ENCODE measurements at places on chromosomes 12 and 14.

DNA sequence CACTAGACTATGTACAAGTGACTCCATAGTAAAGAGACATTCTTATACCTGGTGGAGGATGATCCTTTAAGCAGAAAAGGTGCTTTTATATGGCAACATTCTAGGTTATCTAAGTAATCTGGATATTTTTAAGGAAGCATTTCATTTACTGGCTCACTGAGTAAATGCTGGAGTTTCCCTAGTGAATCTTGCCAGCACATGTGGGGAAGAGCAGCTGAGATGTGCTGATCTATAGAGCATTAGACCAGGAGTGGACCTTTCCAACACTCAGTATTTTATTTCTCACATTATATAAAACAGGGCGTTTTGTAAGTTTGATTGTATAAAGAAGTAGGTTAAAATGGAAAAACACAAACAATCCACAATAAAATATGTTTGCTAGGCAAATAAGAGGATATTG lies 478.5 kb downstream of the ATP23 start:
- no peak for DNase-seq

- DNase-seq, result no peak
Observed at GRCh38 chr14:55650992-55651391, 71.0 kb downstream of the KTN1 start.

DNA sequence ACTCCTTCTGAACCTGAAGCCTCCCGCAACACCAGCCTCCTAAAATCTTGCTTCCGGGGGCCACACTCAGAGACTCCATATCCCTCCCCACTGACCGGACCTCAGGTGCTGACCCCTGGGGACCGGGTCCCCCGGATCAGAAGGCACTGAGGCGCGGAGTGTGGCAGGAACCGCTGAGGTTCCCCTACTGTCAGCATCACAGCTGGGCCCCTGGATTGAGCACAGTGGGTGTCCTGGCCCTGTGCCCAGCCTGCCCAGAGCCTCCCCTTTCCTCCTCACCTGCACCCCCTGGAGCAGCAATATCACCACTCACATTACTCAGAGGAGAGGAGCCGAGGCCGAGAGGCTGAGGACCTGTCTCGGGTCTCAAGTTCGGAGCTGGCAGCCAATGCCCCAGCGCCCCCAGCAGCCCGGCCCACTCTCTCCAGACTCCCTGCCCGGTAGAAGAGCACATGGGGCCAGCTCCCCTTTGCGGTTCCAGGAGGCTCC lies 101.2 kb upstream of the EIF5 start:
- DNase-seq, result no peak

GRCh38 chr14:69648480-69649451 lies 37.4 kb downstream of the SUSD6 start:
- DNase-seq, result no peak

DNA sequence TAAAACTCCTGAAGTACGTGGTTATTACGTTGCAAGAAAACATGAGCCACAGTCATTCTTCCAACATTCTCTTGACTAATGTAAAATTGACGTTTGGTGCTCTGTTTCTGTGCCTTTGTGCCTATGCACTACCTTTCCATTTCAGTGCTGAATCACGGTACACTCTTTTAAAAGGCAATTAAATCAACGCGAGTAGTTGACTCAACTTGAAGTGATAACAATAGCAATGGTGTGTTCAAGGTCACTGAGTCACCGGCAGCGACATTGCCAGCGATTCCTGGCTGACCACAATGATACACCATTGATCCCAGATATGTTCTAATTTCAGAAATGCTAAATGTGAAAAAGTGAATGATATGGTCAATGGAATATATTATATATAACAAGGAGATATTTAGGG lies 17.8 kb downstream of the AK7 start:
- DNase-seq, result no peak

- no peak for DNase-seq
Observed at GRCh38 chr14:103509864-103510723, 12.5 kb downstream of the CKB start.

GRCh38 chr12:124813782-124814181 lies 49.9 kb downstream of the SCARB1 start:
- no peak for DNase-seq

DNA sequence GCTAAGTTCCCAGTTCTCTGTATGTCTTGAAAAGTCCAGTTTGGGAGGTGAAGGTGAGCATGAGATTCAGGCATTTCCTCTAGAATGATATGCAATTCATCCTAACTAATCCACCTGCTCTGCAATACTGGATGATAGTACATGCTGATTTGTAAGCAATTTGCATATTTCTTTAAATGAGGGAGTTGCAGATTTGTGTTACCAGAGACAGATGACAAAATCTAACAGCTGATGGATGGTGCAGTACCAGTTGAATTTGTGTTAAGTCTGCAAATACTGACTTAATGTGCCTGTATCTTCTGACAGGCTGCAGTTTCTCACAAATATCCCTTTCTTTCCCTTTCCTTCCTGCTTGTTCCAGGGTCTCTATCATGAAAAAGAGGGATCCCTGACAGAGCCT lies 76.4 kb upstream of the MBIP start:
- no peak for DNase-seq

GRCh38 chr12:60106214-60106613 lies 510.4 kb downstream of the SLC16A7 start:
- DNase-seq, result no peak

DNA sequence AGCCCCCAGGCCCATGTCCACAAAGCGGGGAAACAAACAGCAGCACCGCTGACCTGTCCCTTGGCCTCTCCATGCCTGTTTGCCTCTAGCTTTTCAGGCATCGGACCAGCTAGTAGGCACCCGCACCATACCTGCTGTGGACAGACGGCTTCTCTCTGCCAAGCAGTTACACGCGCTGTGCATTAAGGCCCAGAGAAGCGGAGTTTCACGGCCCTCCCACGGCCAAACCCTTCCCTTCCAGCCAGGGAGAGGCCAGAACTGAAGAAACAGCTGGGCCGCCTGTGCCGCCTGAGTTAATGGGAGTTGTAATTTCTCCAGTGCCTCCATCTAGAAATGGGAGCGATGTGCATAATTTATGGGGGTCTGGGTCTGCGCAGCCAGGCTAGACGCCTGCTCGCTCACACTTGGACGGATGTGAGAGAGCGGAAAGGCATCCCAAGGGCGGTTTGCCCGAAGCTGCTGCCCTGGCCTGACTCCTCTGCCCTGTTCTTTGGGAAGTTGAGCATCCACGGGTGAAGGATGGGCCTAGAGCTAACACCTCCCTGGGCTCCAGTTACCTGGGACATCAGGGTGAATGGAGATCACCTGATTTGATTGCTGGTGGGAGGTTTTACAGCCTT lies 89.7 kb upstream of the BCL11B start:
- no peak for DNase-seq

DNA sequence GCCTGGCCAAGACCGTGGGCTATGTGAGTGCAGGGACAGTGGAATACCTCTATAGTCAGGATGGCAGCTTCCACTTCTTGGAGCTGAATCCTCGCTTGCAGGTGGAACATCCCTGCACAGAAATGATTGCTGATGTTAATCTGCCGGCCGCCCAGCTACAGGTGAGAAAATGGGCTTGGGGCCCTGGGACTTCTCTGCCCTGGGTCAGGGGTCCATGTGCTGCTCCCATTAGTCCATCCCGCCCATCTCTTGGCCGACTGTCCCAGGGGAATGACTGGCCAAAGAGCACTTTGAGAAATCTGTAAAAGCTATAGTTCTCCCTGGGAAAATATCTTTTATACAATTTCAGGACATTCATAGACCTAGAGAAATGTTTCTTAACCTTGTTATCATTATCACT lies 63.5 kb downstream of the ACACB start:
- DNase-seq, result no peak

DNA sequence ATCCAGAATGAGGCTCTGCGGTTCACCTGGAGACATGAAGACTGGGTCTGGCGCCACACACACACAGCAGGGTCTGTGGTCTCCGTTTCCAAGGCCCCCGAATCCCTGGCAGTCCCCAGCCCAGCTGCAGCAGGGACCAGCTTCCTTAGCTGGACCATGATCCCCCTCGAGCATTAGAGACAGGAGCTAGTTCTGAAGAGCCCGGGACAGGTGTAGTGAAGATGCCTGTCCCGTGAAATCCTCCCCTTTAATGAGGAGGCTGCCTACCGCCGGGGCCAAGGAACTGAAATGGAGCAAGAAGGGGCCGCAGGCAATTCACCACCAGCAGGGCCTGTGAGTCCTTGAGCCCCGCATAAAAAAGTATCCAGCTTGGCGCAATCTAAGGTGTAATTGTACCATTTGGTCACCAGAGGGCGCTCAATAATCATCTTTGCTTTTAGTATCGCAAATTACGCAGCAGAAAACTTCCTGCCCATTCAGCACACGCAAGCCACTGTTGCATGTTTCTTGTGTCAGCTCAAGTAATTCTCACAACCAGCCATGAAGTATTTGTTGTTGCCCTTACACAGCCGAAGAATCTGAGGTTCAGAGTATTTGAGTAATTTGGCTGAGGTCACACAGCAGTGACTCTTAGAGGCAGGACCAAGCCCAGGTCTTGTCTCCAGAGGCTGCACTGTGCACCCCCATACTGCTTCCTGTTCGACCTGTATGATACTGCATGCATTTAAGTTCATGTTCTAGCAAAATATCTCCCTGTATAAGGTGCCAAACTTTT lies 54.3 kb upstream of the PPP2R5C start:
- no peak for DNase-seq

DNA sequence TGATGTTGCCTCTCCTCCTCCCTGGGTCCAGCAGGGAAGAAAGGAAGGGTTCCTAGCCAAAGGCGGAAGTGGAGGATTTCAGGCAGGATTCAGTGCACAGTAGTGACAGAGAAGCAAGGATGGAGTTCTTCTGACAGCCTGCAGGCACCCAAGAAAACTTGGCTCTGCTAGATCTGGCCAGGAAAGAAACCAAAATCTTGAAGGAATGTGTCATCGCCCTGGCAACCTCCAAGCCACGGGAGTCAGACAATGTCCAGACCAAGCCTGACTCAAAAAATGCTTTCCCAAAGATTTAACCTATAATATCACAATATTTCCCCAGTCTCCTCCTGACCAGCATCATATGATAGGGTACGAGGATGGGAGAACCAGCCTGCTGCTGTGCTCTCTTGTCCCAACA lies 22.8 kb upstream of the DHRS4 start:
- no peak for DNase-seq

GRCh38 chr12:15977999-15978951 lies 67.1 kb downstream of the DERA start:
- no peak for DNase-seq

DNA sequence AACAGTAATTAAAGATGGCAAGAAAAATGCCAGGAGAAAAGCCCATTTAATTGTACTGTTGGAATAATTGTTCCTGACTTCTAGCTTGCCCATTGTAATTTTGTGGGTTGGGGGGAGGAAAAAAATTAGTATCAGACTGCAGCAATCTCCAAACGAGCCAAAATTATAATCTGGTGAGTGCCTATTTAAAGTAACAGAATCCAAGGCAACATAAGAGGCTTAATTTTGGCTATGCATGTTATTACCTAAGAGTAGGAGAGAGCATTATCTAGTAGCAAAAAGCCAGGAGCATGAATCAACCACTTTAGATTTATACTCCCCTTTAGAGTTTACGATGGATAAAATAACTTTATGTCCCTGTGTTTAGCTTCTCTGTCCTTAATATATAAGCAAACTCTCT lies 14.6 kb upstream of the DENND5B start:
- DNase-seq, result no peak

- no peak for DNase-seq
Observed at GRCh38 chr14:68512088-68512487, 280.8 kb downstream of the ZFP36L1 start.

DNA sequence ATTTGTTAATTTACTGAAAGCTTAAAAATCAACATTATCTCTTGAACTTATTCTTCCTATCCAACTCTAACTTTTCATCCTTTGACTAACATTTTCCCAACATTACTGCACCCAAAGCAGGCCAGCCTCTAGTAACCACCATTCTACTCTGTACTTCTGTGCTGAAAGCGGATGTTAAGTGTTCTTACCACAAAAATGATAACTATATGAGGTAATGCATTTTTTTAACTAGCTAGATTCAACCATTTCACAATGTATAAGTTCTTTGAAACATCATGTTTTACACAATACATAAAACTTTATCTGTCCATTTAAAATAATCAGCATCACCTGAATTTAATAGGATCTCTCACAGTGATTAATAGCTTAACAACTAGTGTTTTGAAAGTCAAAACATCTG lies 468.5 kb upstream of the MGAT4C start:
- no peak for DNase-seq

GRCh38 chr12:124510301-124510970 lies 57.0 kb downstream of the NCOR2 start:
- no peak for DNase-seq

DNA sequence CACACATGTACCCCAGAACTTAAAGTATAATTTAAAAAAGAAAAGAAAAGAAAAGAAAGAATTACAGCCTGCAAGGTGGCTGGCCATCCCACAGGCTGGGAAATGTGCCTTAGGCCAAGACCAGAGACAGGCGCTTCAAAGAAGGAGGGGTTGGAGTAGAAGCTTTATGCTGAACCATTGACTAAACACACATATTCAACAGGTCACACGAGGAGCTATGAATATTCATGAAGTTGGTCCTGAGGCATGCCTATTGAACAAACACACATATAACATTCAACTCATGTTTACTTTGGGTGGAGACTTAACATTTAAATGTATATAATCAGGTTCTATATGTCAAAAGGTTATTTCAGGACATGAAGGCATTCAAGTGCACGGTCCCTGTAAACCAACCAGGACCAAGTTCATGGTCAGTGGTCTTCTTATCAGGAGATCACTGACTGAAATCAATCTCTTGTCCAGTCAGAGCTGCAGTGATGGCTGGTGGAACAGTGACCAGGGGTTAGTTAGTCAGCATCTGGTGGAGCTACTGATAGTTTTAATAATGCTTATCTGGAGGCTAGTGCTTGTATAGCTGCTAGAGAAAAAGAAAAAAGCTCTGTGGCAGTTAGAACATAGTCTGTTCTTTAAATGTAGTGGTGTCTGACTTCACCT lies 35.6 kb upstream of the ITPR2 start:
- no peak for DNase-seq

GRCh38 chr12:56206452-56207166 lies 15.1 kb downstream of the RNF41 start:
- DNase-seq, result no peak

DNA sequence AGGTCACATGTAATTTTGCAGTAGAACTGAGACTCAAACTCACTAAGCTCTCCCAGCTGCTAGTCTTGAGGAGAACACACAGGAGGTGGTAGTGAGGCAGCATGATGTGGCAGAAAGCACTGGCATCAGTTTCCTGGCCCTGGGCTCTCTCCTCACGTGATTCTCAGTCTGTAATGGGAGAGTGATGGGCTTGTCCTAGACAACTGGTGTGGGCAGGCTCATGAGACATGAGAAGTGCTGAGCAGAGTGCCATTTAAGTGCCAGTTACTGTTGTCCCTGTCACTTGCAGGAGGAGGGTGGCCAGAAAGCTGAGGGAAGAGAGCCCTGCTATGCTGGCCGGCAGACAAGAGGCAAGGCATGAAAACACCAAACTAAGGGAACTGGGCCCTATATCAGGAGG lies 48.5 kb upstream of the OVCH1 start:
- no peak for DNase-seq

DNA sequence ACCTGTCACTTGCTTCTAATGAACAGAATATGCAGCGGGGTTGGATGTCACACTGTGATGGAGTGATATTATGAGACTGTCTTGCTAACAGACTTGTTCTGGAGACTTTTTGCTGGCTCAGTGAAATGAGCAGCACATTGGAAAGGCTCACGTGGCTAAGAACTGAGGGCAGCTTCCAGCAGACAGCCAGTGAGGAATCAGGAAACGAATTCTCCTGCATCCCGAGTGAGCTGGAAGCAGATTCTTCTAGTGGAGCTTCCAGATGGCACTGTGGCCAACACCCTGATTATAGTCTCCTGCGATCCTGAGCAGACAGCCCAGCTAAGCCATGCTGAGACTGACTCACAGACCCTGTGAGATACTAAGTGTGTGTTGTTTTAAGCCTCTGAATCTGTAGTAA lies 16.1 kb upstream of the TSPAN9 start:
- DNase-seq, result no peak

- no peak for DNase-seq
Observed at GRCh38 chr12:76568130-76568529, 8.6 kb upstream of the OSBPL8 start.
